ENCODE measurements at places on chromosomes 7 and 10.

DNA sequence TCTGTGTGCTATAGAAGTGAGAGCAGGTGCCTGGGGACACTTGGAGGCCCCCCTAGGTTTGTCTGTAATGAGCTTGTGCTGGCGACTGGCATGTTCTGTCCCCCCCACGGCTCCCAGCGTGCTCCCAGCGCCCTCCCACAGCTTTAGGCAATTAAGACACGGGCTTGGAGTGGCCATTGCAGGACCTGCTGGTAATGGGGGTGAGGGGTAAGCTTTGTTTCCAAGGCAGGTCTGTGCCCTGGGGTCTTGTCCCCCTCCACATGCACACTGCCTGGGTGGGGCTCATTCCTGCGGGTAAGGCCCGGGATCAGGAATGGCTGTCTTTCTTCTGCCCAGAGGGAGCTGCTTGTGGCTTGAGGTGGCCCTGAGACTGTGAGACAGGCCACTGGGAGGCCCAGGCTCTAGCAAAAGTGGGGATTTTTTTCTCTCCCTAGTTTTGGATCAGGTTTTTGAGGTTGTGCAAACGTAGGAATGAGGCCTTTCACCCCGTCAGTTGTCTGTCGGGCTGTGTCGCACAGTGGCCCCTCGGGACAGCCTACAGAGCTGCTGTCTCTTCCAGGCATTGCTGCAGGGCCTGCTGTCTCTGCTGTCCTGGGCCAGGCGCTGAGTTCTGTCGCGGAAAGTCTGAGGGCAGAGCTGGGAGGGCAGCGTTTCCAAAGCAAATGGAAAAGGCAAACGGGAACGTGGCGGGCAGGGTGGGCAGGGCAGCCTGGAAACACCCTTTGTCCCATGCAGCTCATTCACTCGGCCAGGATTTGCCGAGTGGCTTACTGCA lies 107.4 kb downstream of the LHPP start:
- DNase-seq, result no peak

GRCh38 chr10:102111276-102111675 lies 8.9 kb downstream of the LDB1 start:
- DNase-seq, result no peak

- DNase-seq, result no peak
Observed at GRCh38 chr7:23963461-23964165, 253.6 kb downstream of the STK31 start.

GRCh38 chr7:117859246-117859812 lies 13.9 kb downstream of the CTTNBP2 start:
- no peak for DNase-seq

DNA sequence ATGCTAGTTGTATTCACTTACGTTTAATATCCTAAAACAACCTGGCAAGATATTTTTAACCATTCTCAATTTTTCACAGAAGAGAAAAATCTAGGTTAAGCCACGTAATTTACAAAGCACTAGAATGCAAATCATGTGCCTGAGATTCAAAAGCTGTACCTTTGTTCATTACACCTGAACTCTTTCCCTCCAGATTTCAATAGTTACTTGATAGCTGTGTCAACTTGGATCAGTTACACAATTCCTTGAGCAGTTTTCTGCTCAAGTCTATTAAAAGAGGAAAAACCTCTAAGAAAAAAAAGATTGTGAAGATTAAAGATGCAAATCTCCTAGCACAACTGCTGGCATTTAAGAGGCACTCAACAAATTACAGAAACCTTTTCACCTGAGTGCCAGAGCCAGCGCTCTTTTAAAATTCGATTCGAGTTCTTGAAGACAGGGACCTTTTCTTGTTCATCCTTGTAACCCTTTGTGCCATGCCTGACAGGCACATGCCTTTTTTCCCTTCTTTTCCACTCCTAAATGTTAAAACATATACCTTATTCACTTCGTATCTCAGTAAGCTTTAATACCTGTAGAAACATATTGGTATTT lies 886 bp downstream of the NSUN6 start:
- no peak for DNase-seq

DNA sequence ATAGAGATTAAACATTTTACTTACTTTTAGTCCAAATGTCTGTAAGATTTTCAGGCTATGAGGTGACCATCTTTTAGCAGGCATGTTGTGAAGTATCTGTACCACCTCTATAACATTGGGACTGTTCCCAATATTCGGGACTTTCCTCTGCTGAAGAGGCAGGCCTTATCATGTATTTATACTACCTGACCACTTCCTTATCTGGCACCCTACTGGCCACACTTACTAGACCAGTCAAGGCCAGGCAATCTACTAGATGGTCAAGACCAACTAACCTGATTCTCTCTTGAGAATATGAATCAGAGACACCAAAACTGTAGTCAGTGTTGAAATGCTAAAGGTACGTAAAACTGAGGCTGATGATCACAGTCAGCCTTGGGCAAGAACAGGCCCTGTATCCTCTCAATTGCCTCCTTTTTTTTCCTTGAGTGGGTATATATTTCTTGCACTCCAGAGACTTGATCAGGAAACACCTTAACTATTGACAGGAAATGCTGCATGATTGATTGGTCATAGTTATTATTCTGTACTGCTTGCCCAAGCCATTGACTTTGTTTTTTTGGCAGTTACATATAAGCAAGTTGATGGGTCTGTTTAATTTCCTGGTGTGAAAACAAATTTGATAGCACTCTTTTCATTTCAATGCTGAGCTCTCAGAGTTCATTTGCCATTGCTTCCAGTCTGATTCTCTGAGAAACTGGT lies 5.2 kb upstream of the PRKAR2B start:
- DNase-seq, result no peak

GRCh38 chr10:62082729-62083411 lies 181.4 kb downstream of the ARID5B start:
- no peak for DNase-seq

GRCh38 chr10:88221010-88221973 lies 357.9 kb downstream of the PTEN start:
- DNase-seq, result no peak

DNA sequence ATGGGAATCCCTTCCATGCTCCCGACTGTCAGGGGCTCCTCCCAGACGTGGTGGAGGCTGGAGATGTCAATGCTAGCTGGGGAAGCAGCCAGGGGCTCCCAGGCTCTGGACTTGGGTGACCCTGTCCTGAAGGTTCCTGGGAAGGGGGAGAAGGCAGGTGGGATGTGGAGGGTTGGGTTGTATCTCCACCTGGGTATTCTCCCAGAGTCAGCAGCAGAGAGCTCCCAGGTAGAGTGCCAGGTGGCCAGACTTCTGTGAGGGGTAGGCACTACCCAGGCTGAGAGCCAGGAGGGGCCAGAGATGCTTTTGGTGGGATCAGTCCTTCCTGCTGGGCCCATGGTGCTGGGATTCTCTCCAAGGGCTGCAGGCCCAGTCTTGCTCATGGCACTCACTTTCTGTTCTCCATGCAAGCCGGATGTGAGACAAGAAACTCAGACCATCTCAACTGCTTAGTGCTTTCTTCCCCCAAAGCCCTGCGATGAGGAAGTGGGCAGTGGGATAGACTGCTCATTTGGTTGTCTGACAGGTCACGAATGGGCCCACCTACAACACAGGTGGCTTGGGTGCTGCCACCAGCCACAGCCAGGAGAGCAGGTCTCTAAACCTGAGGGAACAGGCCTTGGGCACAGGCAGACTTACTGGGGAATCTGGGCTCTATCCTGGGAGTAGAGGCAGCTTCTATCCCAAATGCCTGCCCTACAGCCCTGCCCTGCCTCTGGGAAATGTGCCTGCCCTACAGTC lies 52.5 kb upstream of the CAMK2B start:
- no peak for DNase-seq

DNA sequence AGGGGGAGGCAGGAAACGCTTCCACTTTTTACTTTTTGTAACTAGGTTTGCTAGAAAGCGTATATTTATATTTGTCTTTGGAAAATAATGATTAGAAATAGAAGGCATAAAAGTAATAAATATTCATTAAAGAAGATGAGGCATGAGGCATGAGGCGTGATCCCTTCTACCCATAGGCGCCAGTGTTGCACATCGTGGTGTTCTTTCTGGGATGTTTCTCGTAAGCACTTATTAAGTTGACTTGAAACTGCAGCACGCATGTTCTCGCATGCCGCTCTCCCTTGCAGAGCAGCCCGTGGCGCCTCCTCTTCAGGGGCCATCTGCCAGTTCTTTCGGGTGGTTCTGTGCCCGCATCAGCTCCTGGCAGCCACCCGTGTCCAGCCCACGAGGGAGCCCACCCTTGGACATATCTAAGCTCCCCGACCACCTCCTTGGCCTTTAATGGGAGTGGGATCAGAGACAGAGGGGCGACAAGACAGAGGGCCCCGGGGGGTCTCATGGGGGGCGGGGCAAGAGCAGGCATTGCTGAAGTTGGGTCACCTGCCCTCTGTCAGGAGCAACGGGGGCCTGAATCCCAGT lies 28.5 kb upstream of the CSGALNACT2 start:
- DNase-seq, result no peak

- no peak for DNase-seq
Observed at GRCh38 chr10:73228247-73228646, 18.8 kb downstream of the DNAJC9 start.

DNA sequence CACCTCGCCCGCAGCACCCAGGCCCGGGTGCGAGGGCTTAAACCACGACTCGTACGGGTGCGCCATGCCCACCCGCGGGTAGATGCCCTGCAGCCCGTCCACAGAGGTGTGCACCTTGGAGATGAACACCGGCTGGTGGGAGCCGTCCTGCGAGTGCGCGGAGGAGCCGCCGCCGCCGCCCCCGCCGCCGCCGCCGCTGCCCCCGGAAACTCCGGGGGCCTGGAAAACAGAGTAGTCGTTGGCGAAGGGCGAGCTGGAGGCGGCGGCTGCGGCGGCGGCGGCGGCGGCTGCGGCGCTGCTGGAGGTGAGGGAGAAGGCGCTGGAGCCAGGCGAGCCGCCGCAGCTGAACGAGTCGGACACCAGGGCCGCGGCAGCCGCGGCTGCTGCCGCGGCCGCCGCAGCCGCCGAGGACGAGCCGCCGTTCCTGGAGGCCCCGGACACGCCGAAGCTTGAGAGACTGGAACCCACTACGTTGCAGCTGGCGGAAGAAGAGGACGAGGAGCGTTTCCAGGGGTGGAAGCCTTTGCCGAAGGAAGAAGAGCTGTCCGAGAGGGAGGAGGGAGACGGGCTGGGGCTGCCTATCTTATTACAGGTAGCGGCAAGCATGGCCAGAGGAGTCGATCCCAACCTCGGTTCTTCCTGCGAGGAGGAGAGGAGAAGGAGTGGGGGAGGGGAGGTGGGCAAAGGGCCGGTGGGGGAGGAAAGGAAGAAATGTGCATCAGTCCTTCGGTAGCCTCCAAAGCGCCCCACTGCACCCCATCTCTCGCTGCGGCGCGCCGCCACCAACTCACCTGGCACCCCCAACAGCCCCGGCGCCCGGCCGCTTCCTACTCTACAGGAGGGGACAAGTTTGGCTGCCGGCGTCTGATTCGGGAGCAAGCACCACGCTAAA lies 1.3 kb downstream of the SP8 start:
- no peak for DNase-seq

DNA sequence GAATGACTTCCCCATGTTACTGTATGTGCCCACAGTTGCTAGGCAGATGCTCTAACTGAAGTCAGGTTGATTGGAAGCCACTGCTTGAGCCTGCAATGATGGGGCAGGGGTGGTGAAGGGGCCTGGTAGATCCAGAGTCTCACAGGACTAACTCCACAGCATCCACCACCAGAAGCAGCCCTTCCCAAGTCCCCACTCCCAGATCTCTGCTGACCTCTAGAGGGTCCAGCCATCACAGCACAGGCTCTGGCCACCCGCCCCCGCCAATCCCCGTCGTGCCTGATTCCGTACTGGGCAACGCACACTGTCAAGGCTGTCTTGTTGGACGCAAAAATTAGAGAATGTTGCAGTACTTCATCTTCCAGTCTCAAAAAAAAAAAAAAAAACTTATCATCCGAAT lies 136.8 kb upstream of the PDE1C start:
- DNase-seq, result peak; percentile 1

GRCh38 chr10:16891375-16892313 lies 74.4 kb upstream of the RSU1 start:
- peak; percentile 33 for DNase-seq

- no peak for DNase-seq
Observed at GRCh38 chr10:52954407-52954806, 181.8 kb upstream of the MBL2 start.

- DNase-seq, result peak; percentile 53
Observed at GRCh38 chr7:33854178-33854577, 51.2 kb upstream of the BMPER start.

GRCh38 chr10:130481076-130481930 lies 345.1 kb downstream of the GLRX3 start:
- no peak for DNase-seq

DNA sequence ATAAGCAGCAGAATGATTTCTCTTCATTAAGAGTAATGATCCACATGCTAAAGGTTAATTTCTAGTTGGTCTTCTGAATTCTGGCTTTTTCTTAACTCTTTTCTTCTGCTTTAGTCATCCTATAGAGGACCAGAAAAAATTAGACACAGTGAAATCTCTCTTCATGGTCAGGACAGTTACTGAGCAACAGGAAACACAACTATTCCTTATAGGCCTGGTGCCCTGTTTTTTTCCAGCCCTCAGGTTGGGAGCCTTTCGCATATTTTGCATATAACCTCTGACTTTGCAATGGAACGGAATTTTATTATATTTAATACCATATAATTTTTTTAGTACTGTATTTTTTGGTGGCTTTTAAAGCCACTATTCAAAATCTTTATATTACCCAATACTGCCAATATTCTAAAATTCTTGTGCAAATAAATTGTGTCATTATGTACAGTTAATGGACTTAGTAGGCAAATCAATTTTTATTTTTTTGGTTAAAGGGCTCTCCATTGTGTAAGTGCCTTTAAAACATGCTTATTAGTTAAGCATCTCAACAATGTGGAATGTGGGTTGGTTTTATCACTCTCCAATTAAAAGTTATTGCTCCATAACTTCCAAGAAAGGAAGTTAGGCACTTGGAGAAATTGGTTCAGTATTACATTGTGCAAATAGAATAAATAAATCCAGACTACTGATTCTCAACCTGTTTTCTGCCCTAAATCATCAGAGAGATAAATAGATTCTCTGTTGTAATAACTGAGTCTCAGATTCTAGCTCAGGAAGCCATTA lies 22.5 kb downstream of the ARL4A start:
- DNase-seq, result no peak

DNA sequence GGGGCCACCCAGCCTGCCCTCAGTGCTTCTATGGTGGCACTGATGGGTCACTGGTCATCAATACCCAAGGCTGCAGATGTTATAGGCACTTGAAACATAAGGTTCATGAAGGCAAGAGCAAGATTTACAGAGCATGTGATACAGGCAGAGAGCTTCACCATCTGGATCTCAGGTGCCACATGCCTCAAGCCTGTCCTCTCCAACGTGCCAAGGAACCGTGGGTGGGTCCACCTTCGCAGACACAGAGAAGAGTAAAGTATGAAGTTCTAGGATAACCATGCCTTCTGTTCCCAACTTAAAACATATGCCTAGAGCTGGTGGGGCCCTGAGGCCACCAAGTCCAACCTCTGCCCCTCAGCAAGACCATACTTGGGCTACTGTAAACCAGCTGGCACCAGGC lies 26.7 kb upstream of the CDH23 start:
- no peak for DNase-seq

GRCh38 chr7:19557726-19558465 lies 150.9 kb downstream of the POLR1F start:
- no peak for DNase-seq

DNA sequence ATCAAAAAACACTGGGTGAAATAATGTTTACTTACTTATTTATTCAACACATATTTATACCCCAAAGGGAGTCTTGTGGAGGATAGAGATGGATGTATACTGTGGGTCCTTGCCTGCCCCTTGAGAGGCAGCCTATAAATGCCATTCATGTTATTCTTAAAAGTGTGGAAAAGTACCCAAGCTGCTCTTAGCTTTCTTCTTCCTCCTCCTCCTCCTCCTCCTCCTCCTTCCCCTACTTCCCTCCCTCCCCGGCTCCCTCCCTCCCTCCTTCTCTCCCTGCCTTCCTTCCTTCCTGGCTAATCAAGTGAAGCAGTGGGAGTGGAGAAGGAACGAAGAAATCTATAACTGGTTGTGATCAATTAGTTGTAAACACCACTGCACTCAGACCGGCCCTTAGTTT lies 21.2 kb upstream of the IGF2BP3 start:
- DNase-seq, result no peak

Measured in astrocyte of the cerebellum (primary cell).